ENCODE measurements at places on chromosomes 2 and 18. TPM values are rescaled to one million over a fixed set of nuclear protein-coding genes. Genes with fewer than 3 reads are reported as not detected.

The GPR155 gene
- 7.1 TPM for total RNA-seq

The RAD51AP2 gene
- total RNA-seq, result not detected

The TUBA3D gene
- total RNA-seq, result not detected

The ANKRD62 gene
- not detected for total RNA-seq
